ENCODE measurements at places on chromosomes 7 and 10.
A peak's percentile ranks its signal among the peaks of the same experiment; 100 is the strongest.

DNA sequence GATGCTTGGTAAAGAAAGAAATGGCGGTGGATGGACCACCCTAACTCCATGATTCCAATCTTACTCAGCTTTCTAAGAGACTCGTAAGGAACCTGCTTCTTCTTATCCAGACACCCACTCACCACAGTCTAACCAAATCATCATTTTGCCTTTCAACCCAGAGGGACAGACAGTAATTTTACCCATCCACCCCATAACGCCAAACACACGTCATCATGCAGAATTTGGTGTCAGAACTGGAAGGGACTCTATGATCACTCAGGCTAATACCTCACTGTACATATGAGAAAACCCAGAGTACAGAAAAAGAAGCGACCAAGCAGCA, 388 bp downstream of the ECD start:
- no peak for DNase-seq

- DNase-seq = no peak
Measured at GRCh38 chr10:25815999-25816768, 117.8 kb upstream of the MYO3A start.

DNA sequence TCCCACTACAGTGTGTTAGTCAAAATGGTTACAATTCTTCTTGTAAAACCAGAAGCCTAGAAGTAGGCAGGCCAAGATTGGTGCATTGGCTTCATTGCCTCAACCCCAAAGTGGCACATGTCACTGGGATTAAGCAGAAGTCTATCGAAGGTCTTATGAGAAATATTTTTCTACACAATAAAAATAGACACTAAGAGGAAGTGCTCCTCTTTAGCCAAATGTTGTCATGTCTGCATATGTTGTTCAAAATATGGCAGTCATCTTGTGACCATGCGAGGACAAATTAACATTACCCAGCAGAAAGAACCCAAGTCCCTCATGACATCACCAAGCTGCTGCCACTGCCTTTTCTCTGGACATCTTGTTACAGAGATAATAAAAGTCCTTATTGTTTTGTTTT, 6.3 kb upstream of the NSMCE4A start:
- DNase-seq = no peak

- no peak for DNase-seq
Measured at GRCh38 chr7:24392774-24393173, 108.8 kb downstream of the NPY start.

- no peak for DNase-seq
Measured at GRCh38 chr10:77036993-77037734, 600.4 kb downstream of the KCNMA1 start.

DNA sequence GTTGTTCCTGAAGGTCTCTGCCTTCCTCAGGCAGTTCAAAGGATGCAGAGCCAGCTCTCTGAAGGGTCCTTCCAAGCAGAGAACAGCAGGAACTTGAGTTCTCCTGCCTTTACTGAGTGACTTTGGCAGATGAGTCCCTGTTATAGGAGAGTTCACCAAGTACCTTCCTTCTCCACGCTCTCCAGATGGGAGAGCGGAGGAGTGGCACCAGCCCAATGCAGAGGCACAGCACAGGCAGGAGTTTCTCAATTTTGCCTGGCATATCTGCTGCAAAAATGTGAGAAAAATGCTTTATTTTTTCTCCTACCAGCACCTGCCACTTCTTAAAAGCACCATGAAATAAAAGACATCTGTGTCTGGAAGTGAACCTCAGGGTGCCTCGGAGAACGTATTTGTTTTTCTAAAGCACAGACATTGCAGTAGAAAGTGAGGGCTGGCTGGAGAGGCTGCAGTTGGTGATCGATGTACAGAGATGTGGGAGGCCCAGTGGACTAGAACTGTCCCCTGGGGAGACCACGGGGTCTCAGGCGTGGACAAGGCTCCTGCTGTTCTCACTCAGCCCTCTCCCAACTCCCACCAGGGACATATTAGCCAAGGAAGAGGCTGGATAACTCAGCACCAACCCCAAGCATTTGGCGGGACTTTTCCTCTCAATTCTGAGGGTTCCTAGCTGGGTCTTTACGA, 174.5 kb downstream of the WDR37 start:
- no peak for DNase-seq

DNA sequence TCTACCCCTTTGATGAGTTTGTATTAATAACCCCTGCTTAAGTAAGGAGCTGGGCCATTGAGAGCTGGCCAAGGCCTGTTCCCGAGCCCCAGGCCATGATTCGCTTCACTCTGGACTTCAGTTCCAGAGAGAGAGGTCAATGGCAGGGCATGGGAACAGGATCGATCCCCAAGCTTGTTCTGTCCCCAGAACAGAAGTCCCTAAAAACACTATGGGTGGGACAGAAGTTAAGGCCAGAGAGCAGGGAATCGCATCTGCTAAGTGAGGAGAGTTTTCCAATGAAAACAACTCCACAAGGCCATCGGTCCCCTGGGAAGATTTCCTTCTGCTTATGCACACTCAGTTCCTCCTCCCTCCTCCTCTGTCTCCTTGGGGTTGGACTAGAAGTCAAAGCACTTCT, 159.6 kb downstream of the LSM5 start:
- DNase-seq = no peak

- no peak for DNase-seq
Measured at GRCh38 chr10:128318366-128318765, 192.1 kb upstream of the MKI67 start.

- DNase-seq = peak; percentile 25
Measured at GRCh38 chr10:45514291-45515270, 140.6 kb downstream of the ALOX5 start.

DNA sequence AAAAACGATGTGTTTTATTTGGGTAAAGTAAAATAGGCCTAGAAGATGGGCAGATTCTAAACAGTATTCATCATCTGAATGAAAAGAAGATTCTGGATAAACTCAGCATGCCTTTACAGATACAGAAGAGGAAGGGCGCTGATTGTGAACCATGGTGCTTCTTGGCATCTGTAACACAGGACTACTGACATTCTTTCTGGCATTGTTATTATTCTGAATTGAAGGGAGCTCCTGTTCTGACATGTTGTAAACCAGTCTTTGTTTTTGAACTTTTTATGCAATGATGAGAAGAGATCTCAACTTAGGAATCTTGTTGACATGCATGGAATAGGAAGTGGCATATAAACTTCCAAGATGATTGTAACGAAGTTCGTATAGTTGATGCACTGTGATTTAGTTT, 13.5 kb downstream of the RPA3 start:
- DNase-seq = no peak

DNA sequence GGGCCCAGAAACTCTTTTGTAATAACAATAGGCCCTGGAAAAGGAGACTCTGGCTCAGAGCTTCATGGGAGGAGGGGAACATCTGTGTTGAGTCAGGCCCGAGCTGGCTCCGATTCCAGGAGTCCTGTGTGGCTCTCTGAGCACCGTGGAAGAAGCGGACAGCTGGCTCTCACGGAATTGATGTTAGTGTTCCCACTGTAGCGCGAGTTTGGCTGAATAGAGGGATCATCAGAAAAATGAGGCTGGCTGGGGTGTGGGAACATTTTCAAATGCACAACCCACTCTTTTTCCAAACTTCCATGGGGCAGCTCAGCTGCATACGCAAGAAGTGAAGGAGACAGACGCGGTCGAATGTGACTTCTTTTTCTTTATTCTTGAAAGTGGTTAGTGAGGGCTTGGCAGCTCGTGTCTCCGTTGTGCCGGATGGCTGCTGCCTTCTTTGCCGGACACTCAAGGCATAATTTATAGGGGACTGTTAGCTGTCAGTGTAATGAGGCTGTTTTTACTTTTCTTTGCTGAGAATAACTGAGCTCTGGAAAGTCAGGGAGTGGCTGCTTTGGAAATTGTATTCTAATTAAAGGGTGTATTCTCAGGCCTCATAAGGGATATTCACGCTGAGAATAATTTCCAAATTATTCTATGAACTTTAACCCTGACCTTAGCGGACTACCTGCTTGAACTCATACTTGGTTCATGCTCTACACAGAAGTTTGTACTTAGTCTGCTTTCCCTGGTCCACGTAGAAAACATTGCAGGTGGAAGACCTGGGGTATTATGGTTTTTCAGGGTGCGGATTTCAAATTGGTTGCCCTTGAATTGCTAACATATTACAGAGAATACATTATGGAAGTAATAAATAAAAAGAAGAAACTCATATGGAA, 23.1 kb downstream of the MDFIC start:
- DNase-seq = peak; percentile 94

DNA sequence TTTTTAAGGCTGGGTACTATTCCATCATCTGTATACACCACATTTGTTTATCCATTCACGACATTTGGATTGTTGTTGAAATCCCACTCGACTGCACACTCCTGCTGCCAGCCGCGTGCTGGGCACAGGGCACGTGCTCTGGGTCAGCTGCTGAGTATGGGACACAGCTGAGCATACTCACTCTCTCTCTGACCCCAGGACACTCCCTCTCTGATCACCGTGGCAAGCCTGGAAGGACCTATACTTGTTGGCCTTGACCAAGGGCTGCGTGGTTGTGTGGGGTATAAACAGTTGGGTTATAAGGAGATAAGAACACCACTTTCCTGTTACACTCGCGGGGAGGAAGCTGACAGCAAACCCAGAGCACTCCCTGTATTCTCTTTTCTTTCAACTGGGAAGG, 153.0 kb upstream of the RHEB start:
- no peak for DNase-seq

DNA sequence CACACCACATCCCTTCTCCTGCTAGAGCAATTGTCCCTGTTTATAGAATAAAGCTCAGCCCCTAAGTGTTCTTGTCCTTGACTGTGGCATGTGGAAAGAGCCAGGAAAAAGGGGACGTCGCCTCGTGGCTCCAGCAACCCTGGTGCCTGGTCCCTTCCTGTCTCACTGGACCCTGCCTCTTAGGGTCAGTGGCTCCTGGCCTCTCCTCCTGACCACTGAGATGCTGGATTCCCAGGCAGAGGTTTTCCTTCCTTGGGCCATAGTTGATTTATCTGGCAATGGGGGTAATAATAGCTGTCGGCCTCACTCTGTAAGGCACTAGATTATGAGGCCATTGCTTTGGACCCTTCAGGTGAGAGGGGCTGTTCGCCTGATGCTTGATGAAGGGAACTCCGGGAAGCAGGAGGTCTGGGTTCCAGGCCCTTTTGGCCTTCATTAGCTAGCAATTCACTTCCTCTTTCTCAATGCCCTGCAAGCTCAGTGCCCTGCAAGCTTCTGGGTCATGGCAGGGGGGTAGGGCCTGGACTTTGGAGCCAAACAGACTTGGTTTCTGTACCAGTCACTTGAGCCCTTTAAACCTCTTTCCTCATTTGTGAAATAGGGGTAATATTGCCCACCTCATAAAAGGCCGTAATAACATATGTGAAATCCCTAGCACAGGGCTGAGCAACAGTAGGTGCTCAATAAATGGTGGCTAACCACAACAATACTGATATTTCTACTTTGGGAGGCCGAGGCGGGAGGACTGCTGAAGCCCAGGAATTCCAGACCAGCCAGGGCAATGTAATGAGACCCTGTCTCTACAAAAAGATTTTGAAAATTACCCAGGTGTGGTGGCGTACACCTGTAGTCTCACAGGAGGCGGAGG, 1.1 kb downstream of the ASL start:
- no peak for DNase-seq

DNA sequence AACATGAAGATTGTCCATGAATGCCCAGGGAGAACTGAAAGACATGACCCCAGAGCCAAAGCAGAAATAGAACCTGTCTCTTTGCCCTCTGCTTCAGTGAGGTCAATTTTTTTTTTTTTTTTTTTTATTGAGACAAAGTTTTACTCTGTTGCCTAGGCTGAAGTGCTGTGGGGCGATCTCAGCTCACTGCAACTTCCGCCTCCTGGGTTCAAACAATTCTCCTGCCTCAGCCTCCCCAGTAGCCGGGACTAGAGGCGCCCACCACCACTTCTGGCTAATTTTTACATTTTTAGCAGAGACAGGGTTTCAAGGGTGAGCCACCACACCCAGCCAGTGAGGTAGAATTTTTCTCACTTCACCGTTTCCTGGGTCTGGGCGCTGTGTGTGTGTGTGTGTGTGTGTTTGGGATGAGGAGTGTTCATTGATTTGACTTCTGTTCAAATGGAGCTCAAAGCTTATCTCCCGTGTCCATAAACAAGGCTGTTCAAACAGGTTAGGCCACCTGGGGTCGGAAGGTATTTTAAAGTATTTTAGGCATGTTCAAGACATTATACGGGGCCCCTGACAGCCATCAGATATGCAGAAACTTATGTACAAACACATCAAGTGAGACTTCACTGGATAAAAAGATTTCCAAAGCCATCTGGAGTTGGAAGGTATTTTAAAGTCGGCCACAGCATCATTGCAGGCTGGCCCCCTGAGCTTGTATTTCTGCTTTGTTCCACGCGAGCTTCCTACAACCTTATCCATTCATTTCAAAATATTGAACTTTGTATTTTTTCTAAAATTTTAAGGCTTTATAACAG, 93.8 kb downstream of the MAP3K8 start:
- DNase-seq = no peak

GRCh38 chr7:106260136-106260561, 24.6 kb downstream of the NAMPT start:
- no peak for DNase-seq

DNA sequence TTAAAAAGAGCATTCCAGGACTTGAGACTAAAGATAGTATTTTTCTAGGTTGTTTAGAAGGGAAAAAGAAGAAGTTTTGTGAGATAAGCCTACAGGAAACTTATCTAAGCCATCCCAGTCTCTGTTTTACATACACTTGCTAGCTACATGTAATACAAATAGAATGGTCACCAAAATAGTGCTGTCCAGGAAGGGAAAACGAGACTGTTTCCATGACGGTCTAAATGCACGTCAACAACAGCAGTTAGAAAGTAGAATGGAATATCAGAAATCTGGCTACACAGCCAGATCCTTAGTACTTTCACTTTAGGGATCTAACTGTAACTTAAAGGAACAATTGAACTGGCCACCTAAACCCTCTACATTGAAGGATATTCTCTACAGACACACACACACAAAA, 117.6 kb downstream of the TSPAN12 start:
- peak; percentile 4 for DNase-seq

DNA sequence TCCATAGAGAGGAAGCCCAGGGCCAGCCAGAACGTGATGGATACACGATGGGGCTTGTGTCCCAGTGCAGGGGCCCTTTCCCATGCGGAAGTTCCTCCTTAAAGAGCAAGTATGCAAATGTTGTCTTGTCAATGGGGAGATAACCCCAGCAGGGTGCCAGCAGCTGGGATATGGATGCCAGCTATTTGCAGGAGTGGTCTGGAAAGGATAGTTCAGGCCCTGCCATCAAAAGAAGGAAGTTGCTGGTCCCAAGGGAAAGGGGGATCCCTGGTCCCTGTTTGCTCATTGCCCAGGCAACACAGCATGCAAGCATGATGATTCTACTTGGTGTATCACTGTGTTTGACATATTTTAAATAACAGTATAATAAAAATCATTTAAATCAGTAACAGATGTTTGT, 73.1 kb upstream of the HECW1 start:
- no peak for DNase-seq

- no peak for DNase-seq
Measured at GRCh38 chr7:111743244-111743847, 181.1 kb upstream of the IMMP2L start.

GRCh38 chr10:133350283-133350949, 3.2 kb downstream of the PRAP1 start:
- no peak for DNase-seq

- DNase-seq = no peak
Measured at GRCh38 chr7:22627136-22627535, 99.9 kb upstream of the IL6 start.
